ENCODE measurements at places on chromosomes 13 and 19.

- DNase-seq: no peak
These were observed 3.4 kb downstream of the NOTCH3 start for GRCh38 chr19:15197275-15197941.

DNA sequence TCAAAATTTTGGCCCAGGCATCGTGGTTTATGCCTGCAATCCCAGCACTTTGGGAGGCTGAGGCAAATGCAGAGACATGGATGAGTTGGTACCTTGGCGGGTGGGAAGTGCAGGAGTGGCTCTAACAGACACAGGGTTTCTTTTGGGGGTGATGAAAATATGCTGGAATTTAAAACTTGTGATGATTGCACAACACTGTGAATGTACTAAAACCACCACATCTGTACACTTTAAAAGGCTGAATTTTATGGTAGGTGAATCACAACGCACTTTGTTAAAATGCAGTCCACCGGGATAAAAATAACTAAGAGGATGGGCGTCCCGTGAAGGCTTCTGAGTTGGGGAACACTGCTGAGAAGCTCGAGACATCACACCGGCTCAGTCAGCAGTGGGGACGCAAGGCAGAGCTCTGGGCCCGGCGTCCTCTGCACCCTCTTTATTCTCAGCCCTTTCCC, 47.1 kb downstream of the MLLT1 start:
- no peak for DNase-seq

DNA sequence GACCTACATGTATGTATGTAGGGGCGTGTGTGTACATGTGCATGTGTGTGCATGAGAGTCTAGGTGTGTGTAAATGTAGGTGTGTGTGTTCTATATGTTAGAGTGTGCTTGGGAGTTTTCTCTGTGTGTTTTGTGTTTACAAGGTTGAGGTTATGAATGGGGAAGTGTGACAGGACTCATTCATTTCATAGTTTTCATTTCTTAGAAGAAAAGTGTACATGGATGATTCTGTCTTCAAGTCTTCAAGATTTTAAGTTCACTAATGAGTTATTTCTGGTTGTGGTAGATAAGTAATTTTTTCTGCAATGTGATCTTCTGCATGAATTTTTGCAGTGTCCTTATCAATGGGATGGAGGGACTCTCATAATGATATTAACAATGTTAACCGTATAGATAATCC, 118.2 kb upstream of the SLC10A2 start:
- no peak for DNase-seq

- DNase-seq: no peak
These were observed 208.5 kb downstream of the FGF9 start for GRCh38 chr13:21879263-21879914.

Data from anterior cingulate cortex (tissue), 58 donors.